ENCODE measurements at places on chromosomes 1 and 21.

DNA sequence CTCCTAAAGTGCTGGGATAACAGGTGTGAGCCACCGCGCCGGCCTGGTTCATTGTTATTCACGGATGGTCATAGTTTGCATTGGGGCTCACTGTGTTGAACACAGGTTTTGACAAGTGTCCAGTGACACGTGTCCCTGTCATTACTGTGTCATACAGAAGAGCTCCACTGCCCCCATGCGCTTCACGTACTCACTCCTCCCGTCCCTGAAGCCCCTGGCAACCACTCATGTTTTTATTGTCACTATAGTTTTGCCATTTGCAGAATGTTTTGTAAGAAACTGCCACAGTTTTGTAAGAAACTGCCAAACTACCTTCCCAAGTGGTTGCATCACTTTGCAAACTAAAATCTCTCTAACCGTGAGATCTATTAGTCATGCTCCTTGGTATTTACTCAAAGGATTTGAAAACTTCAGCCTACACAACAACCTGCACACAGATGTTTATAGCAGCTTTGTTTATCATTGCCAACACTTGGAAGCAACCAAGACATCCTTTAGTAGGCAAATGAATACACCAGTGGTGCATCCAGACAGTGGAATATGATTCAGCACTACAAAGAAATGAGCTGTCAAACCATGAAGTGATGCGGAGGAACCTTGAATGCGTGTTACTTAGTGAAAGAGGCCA lies 163.2 kb upstream of the COL6A1 start:
- no peak for DNase-seq

GRCh38 chr1:214107322-214108096 lies 119.7 kb downstream of the PROX1 start:
- DNase-seq: no peak

- no peak for DNase-seq
These were observed 21.9 kb upstream of the SPAG17 start for GRCh38 chr1:118206966-118207365.

DNA sequence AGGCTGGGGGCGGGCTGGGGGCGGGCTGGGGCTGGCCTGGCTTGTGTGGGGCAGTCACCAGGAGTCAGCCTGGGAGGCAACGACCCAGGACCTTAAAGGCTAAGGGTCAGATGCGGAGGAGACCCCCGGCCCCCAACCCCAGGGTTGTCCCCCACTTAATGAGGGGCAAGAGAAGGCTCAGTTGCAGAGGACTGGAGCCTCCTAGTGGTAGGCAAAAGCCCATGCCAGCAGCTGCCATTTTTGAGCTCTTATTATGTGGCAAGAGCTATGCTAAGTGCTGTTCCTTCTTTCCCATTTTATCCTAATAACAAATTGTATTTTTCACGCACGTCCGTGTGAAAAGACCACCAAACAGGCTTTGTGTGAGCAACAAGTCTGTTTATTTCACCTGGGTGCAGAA lies 8.0 kb downstream of the KIAA1614 start:
- no peak for DNase-seq

DNA sequence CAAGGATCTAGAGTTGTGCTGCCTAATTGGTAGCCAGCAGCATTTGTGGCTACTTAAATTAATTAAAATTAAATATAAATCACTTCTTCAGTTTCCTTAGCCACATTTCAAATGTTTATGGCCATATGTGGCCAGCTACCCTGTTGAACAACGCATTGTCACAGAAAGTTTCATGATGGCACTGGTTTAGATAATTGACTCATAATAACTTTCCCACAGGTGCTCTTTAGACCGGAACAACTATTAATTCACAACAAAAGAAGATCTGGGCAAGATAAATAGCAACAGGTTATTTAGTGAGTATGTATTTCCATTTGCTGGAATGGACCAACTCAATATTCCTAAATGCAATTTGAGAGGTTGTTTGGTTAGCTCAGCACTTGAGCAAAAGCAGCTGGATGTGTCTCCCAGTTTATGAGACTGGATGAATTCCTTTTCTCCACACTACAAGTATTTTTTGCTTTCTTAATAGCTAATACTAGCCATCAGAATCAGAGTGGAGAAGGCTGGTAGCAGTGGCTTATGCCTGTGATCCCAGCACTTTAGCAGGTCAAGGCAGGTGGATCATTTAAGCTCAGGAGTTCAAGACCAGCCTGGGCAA lies 3.7 kb upstream of the AMIGO1 start:
- no peak for DNase-seq

DNA sequence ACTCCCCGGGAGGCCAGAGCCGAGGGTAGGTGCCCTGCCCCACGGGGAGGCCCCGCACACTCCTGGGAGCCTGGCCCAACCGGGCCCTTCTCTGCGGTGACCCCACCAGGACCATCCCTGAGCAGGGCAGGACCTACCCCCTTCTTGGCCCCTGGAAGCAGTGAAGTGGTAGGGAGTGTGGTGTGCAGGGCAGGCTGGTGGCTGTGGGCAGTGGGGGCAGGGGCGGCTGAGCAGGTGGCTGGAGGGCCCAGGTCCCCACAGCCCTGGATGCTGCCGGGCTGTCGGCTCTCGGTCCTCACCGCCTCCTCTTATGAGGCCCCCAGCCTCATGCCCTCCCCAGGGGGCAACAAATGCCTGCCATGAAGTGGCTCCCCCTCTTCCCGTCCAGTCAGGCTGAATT lies 19.5 kb downstream of the PLCH2 start:
- DNase-seq: peak; percentile 57

DNA sequence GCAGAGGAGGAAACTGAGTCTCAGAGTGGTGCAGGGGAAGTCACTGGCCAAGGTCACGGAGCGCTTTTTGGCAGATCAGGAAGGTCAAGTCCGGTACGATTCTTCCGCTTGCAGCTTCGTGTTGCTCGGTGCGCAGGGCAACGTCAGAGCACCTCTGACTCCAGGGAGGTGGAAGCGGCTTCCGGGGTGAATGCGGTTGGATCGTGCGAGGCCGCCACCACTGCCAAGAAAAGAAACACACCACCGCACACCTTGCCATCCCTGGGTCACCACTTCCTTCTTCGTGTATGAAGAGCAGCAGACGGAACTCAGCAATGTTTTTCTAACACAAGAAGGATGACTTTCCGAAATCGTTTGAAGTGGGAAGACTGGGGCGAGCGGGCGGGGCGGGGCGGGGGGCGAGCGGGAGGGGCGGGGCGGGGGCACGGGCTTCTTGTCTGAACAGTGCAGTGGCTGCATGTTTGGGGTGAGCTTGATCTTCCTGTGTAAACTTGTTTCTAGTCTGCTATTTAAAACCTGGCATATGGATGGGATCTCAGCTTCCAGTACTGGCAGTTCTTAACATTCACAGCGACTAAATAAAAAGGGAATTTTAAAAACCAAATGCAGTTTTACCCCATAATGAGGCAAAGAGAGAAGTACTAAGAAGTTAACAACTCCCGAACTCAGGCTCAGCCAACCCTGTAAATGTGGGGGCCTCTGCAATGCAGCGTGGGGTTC lies 300.0 kb downstream of the RRAGC start:
- DNase-seq: no peak

GRCh38 chr1:60949154-60949825 lies 133.1 kb upstream of the NFIA start:
- DNase-seq: peak; percentile 16

GRCh38 chr21:45355573-45355972 lies 49.4 kb upstream of the COL18A1 start:
- no peak for DNase-seq

DNA sequence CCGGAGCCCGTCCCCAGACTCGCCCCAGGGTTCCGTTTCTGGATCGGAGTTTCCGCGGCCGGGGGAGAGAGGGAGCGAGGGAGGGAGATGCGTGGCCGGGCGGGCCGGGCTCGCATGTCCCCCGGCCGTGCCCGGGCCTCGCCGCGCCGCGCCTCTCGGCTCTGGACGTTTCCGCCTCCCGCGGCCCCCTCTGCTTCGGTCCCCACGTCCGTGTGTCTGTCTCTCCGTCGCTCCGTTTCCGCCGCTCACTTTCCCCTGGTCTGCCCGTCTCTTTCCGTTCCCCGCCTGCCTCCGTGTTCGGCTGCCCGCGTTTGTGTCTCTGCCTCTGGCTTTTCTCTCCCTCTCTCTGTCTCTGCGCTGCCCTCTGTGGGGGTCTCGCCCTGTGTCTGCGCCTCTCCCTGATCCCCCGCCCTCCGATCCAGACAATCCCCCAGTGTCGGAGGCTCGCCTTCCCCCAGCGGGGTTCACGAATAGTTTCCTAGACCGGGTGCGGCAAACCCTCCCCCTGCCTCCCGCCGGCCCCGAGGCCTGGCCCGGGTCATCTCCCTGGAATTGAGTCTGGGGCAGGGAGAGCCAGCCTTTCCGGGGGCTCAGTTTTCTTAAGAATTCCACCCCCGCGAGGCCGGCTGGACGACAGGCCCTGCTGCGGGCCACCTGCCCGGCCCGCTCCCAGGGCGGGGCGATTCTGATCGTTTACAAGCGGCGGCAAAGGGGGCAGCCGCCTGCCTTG lies 735 bp downstream of the NBL1 start:
- DNase-seq: no peak

DNA sequence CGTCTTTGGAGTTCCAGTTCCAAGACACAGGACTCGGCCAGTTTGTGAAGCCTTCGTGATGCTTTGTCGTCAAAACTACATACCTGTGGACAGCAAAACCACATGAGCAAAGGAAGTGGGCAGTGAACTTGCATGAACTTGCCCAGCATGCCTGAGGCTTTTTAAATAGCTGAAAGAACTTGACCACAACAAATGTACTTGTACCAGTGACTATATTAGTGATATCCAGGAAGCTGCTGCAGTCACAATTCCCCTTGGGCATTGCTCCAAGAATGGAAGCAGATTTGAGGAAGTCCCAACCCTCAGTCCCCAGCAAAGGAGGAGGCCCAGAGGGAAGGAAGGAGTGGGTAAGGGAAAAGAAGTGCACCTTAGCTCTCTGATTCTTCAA lies 2.6 kb downstream of the FUCA1 start:
- DNase-seq: no peak

DNA sequence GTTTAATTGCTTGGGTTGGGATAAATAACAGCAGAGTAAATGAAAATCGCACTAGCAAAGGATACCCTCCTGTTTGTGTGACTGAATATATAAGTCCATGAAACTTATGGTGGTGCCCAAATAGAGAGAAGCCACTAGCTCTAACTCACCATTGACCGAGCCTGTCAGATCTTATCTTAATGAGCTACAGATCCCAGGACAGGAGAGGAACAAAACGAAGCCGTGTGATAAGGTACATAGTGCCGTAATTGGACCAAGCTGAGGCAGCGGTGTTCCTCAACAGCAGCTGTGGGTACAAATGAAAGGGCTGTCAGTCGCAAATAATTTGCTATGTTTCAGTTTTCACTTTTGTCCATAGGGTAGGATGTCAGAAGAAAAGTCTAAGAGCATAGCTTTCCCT lies 276.1 kb downstream of the PTBP2 start:
- no peak for DNase-seq

GRCh38 chr1:184945029-184945428 lies 29.3 kb downstream of the NIBAN1 start:
- DNase-seq: peak; percentile 15

- DNase-seq: no peak
These were observed 8.4 kb downstream of the QSOX1 start for GRCh38 chr1:180163041-180163440.

DNA sequence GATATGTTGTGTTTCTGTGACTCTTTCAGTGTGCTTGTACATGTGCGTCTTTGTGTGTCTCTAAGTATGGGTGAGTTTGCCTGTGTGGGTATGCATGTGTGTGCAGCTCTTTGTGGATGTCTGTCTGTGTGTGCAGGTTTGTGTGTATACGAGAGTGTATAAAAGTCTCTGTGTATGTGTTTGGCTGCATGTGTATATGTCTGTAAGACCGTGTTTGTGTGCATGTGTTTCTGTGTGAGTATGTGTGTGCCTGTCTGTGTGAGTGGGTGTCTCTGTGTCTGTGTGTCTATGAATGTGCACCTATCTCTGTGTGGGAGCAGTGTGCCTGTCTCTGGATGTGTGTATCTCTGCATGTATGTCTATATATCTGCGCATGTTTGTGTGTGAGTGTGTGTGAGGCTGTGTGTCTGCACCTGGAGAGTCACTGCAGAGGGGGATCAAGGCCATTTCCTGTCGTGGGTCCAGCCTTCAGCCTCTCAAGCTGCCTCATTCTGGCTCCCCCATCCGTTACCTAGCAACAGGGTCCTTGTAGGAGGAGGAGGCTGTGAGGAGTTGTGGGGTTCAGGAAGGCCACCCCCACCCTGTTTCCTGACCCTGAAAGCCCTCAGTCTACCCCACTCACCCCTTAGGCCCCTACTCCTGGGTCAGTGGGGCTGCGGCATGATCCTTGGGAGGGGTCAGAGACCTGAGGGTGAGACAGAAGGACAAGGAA lies 10.4 kb downstream of the FGR start:
- DNase-seq: peak; percentile 73

GRCh38 chr1:245730801-245731200 lies 576.0 kb downstream of the KIF26B start:
- no peak for DNase-seq

GRCh38 chr21:33546086-33546485 lies 3.2 kb downstream of the SON start:
- no peak for DNase-seq

GRCh38 chr1:207503950-207504349 lies 8.0 kb downstream of the CR1 start:
- DNase-seq: no peak

GRCh38 chr1:30745834-30746208 lies 11.8 kb downstream of the LAPTM5 start:
- DNase-seq: no peak

GRCh38 chr1:172239901-172240300 lies 180.6 kb upstream of the C1orf105 start:
- DNase-seq: no peak

- DNase-seq: peak; percentile 41
These were observed 55.0 kb upstream of the PAX7 start for GRCh38 chr1:18575620-18576019.

- no peak for DNase-seq
These were observed at the start of gene PLPPR5 for GRCh38 chr1:99004861-99005442. Gene PLPPR5 (minus strand): TSS chr1:99004861. CDS start chr1:99004671, 190 bp downstream.

- DNase-seq: no peak
These were observed 45.5 kb downstream of the TGFB2 start for GRCh38 chr1:218390618-218391017.
